AG08395 (cell line): ENCODE measurements at places on chromosomes 13 and 19.

GRCh38 chr19:18905513-18906236 lies 9.7 kb upstream of the CERS1 start:
- DNase-seq = no peak

GRCh38 chr19:16134510-16134909 lies 9.0 kb upstream of the HSH2D start:
- no peak for DNase-seq

GRCh38 chr13:41499452-41499851 lies 42.1 kb downstream of the RGCC start:
- no peak for DNase-seq

DNA sequence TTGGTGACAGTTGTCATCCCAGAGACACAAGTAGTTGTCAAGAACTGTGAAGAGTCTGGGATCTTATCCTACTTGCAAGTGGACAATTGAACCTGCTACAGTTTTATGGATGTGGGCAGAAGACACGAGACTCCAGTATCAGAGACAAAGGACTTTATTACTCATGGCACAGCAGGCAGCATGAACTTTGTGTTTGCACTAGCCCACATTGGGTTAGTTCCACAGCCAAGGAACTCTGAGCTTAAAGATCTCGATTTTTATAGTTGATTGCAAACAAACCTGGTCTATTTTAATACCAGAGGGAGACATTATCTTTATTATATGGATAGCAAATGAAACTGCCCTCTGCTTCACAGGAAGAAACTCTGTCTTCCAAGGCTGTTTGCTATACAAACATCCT lies 16.0 kb upstream of the TPM4 start:
- no peak for DNase-seq

DNA sequence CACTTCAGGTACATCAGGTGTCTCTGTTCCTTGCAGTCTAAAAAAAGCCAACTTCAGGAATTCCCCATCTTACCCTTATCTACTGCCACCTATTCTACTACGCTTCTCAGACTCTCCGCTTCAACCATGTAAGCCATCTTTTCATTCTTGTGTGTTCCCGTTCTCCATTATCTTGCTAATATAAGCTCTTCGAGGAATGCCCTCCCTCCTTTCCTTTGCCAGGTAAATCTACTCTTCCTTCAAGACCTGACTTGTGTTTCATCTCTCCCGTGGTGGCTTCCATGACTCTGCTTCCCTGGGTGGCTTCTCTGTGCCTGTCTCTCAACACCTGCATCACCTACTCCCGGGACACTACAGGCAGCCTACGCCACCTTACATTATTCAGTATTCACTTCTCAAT lies 42.3 kb upstream of the MEDAG start:
- no peak for DNase-seq

DNA sequence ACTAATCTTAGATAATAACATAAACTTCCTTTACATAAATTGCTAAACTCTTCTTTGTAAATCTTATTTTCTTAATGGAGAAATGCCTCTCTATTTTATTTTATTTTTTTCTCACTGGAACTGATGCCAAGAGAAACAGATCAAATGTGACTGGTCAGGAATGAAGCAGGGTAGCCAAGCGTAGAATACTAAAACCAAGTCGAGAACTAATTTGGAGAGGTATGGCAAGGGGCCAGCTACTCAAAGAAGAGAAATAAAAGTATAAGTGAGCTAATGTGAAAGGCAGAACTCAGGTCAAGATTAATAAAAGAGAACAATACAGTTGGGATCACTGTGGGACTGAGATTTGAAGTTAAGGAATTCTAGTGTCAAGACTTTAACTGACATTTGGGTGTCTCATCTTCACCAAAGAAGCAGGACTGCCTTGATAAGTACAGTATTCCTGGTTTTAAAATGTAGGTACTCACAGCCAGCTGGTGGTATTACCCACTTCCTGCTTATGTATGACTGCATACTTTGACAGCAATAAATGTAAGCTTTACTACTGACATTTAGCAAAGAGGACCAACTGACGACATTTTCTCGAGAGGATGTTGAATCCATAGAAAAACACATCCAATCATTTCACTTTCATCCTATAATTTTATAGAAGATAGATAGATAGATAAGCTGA lies 1192.2 kb downstream of the EFNB2 start:
- DNase-seq = no peak

DNA sequence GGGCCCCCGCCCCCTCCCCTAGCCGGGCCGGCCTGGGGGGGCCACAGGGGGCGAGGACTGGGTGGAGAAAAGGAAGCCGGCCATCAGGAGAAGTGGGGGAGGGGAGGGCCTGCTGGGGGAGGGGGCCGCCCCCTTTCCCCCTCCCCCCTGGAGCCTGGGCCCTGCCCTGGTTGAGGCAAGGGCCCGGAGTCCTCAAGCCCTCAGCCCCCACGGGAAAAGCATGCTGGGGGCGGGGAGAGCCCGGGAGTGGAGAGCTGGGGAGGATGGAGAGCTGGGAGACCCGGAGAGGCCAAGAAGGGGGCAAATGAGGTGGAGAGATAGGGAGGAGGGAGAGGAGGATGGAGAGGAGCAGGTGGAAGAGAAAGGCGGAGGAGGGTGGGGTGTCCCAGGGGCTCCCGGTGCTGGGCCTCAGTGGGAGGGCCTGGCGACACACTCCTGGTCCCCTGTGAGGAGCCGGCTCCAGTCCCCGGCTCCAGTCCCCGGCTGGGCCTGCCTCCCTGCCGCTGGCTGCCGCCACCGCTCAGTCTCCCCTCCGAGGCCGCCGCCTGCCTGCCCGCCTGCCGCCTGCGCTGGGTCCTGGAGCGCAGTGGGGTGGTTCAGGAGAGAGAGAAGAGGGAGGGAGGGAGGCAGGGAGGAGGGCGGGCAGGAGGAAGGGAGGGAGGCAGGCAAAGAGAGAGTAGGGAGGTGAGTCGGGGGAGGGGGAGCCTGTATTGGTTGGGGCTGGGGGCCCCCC lies at the start of gene GRIK5:
Gene GRIK5, minus strand, starts transcription at position 588 of the 733 bp plus-strand sequence. CDS start 4,436 bp downstream, outside the sequence.
- no peak for DNase-seq

- peak; percentile 89 for DNase-seq
These were observed 9.4 kb downstream of the ABHD17A start for GRCh38 chr19:1875646-1876495.

- DNase-seq = peak; percentile 58
These were observed 60.2 kb downstream of the ITGBL1 start for GRCh38 chr13:101512650-101513049.

GRCh38 chr13:79508224-79508961 lies 27.4 kb downstream of the NDFIP2 start:
- no peak for DNase-seq

- no peak for DNase-seq
These were observed 28.1 kb upstream of the WDR18 start for GRCh38 chr19:955803-956765.

DNA sequence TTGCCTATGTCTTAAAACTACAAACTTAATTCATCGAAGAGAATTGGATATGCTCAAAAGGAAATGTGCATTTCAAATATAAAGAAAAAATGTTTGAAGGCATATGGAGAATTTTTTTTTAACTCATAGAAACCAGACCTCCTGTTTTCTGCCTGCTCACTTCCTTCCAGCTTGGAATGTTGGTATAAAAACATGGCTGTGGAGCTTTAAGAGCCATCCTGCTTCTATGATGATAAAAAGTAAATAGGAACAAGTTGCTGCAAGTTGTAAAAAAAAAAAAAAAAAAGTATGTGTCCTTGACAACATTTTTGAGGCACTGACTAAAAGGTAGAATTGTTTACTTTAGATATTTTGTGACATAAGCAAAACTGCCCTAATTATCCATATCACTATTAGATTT lies 1230.7 kb downstream of the PCDH9 start:
- no peak for DNase-seq

DNA sequence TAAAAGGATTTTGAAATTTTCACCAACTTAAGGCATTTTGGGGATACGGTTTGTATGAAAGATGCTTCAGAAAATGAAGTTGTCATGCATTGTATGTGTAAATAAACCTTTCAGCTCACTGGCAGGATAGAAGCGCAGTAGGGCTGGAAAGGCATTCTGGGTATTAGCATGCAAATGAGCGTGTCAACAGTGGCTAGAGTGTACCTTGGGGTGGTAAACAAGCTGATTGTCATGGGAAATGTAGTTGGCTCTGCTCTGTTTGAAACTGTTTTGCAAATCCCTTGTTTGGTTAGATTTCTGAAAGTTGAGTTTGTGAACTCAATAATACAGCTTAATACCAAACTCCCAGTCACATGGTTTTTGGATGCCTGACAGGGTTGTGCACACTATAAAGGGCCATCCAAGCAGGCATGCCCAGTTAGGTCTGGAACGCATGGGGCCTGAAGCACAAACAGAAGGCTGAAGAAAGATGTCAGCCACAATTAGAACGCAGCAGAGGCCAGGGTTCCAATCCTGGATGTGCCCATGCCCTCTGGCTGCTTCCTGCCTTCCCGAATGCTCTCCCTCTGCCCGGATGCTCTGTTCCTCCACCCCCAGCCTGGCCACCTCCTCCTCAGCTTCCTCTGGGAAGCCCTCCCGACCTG lies 14.6 kb downstream of the GSX1 start:
- DNase-seq = no peak

DNA sequence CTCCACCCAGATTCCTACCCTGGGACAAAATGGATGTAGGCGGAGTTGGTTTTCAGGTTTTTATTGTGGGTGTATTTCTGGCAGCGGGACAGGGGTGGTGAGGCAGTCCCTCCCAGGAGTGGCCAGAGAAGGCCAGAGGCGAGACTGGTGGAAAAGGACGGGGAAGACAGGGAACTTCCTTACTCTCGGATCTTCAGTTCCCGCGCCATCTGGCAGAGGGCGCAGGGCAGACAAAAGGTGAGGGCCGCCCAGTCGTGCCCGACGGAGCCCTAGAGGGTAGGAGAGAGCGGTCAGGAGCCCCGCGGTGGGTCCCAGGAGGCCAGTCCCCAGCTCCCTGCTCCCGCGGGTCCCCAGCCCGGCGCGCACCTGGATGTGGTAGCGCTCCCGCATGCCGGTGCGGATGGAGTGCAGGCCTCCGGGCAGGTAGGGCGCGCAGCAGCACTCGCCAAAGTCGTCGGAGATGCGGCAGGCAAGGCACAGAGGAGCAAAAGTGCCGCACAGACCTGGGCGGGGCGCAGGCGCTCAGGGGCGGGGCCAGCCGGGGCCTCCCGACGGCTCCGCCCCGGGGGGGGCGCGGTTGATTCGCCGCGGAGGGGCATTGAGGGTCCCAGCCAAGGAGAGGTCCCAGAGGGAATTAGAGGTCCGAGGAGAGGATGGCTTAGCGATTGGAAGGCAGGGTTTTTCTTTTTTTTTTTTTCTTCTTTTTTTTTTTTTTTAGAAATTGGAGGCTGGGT lies 3.0 kb downstream of the CNFN start:
- peak; percentile 77 for DNase-seq

DNA sequence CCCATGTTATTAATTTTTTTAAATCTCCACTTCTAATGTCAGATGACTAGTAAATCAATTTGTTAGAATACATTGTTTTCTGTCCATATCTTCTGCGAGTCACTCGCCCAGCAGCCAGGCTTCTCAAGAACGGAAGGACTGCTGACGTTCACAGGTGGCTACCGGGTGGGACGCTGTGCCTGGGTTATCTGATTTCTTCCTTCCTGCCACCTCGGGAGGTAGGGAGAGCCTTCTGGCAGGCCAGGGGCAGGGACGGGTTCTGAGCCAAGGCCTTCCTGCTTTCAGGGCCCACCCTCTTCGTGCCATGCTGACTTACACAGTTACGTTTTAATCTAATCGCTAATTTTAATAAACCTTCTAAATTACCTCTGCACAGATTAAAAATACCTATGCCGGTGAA lies 7.9 kb upstream of the C1QTNF9 start:
- DNase-seq = no peak

DNA sequence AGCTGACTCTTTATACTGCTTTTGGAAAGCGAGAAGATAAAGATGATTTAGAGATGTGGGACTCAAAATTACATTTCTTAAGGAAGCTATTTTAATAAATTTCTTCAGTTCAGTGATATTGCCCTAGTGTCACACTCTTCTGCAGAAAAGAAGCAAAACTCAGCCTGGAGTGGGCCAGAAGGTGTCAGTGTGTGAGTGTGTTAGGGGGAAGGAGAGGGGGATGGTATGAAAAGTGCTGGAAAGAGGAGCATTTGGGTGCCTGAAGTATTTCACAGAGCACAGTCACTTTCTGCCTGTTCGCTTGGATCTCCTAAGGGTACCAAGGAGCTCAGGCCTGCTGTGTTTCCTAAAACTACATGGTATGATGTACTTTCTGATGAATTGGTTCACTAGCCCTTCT lies 84.5 kb upstream of the FRY start:
- no peak for DNase-seq

GRCh38 chr19:41893899-41894298 lies 10.9 kb downstream of the ARHGEF1 start:
- no peak for DNase-seq

DNA sequence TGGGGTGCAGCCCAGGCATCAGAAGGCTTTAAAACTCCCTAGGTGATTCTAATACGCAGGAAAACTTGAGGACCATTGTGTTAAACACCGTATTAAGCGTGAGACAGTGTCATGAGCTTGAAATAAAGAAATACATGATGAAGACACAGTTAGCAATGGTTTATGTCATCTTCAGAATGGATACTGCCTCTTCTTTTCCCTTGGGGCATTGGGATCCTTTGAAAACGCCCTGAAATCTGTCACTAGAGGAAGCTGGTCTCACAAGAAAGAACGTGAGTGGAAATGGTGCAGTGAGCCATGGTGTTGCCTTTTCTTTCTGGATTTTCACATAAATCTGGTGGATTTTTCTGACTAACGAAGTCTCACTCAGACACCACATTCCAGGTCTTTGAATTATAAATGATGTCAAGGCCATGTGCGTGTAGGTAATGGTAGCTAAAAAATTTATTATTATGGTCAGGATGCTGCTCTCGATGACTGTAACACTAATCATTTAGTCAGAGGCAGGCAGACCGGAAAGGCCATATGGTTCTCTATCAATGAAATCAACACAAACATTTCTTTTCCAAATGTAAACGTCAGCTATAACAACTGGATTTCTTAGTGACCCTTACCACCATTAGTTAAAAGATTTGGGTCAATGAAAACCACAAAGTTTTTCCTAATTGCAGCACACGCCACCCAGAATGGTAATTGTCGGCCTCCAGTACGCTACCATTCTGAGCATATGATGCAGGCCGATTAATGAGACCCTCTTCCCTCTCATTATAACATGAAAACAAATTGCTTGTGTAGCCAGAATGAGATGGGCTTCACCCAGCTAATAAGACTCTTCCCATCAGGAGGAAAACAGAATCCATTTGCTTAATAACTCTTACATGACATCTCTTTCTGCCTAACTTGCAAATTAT lies 105.6 kb downstream of the SLC7A1 start:
- no peak for DNase-seq

DNA sequence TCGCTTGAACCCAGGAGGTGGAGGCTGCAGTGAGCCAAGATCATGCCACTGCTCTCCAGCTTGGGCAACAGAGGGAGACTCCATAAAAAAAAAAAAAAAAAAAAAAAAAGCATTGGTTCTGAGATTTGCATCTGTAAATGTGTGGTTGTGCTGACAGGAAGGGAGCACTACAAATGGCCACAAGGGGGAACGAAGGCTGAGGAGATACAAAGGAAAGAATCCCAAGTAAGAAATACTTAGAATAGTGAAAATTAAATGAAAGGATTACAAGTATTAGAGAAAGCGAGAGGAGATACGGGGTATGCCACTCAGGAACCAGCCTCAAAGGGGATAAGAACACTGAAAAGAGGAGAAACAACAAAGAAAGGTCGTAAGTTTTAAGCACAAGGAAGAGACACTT lies 284.9 kb downstream of the KLF12 start:
- peak; percentile 28 for DNase-seq
